CD4-positive, CD25-positive, alpha-beta regulatory T cell (primary cell): ENCODE measurements at places on chromosomes 3 and 15.

- DNase-seq, result no peak
These were observed 219.2 kb upstream of the NAALADL2 start for GRCh38 chr3:174639970-174640369.

DNA sequence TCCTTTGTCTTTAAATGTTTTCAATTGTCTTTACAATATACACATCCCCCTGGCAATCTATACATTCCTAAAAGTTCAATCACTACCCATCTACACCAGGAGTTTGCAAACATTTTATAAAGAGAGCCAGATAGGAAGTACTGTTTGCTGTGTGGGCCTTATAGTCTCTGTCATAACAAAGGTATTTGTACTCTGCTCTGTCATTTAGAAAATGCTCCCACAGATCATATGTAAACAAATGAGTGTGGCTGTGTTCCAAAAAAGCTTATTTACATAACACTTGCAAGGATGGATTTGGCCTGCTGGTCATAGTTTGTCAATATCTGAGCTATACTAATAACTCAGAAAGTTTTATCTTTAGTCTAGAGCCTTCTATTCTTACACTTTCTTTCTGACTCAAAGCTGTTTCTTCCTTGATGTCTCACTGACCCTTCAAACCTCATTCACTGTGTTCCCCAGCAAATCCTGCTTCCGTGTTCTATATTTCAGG is 511.9 kb downstream of the GBE1 start:
- no peak for DNase-seq

DNA sequence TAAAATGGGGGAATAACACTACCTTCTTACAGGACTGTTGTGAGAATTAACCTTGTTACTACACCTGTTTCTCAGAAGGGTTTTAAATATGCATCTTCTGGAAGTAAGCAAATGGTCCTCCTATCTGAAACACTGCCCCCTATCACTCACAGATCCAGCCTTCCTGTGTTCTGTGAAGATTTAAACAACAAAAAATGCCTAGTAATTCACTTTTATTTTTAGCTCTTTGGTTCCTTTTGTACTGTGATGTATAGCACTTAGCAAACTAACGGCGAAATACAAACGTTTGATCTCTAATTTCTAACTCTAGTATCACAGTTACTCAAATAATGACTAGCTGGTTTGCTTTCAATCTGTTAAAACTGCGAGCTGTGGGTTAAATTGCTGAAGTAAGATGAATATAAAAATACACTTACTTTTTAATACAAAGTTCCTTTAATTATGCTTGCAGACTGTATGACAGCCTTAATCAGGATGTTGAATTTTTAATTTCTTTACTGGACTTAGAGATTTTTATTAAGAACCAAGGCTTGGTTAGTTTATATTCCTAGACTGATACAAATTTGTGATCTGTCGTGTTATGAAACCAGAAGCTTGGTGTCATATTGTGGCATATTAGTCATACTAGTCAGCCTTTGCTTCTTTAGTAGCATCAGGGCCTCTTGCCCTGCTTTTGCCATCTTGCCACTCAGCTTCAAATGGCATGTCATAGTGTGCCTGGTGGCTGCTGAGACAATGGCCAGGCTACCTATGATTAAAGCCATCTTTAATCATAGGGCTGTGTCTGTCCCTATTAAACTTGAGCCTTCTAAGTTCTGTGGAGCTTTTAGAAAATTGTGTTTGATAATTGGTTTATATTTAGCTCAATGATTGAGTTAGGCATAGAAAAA is 9.2 kb downstream of the EIF3J start:
- DNase-seq, result peak; percentile 25

DNA sequence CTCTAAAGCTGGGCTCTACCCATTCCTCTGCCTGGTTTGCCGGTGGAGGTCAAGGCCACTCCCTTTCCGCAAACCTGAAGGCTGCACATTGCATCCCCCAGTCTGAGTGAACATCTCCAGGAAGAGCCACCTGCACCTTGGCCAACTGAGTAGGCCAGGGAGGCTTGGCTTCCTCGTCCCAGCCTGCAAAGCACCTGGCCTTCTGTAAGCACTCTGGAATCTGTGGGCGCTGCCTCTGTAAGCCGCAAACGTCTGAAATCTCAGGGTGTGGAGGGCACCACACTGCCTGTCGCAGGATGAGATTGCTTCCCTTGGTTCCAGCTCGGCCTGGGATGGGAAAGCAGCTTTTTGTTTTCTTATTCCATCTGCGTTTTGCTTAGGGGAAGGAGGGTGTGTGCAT is 81.3 kb downstream of the SEC22A start:
- DNase-seq, result no peak

DNA sequence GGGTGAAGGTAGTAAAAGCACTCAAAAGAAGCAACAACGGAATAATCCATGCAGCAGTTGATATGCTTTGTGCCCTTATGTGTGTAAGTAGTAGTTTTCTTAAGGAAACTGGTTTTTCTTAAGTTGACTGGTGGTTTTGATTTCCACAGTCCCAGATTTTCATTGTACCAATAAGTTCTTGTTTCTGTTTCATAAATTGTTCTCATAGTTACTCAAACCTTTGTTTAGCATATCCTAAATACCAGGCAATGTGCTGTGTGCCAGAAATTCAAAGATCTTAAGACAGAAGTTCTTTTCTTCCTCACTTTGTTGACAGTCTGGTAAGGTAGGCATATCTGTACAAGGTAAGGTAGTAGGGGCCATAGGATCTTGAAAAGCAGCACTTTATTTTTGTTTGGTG is 40.0 kb downstream of the DNAJC13 start:
- no peak for DNase-seq

DNA sequence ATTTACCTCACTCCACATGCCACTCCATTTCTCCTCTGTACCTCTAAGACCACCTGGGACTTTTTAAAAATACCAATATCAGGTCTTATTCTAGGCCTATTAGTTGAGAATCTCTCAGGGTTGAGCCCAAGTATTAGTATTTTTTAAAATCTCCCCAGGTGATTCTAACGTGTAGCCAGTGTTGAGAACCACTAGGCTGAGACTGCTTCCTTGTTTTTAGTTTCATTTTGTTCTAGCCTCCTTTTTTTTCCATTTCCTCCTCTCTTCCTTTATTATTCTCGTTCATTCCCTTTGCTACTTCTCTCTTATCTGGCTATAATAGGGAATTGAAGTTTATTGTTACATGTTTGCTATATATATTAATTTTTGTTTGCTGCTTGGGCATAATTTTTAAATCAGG is 217.8 kb upstream of the CD96 start:
- no peak for DNase-seq

DNA sequence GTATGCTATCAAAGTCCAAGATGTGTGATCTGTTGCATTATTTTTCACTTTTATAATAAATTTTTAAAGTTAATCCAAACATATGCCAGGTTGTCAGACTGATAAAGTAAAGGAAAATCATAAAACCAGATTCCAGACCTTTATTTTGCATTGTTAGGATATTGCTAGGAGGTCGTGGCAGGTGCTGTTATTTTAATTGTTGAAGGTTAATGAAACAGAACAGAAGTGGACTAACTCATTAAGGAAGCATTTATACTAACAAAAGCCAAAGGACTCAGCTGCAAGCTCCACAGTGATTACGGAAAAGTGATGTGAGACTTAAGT is 63.1 kb downstream of the DCLK3 start:
- DNase-seq, result no peak

GRCh38 chr3:11400213-11400612 is 128.0 kb downstream of the ATG7 start:
- DNase-seq, result no peak

- DNase-seq, result no peak
These were observed 204.3 kb upstream of the SLC2A2 start for GRCh38 chr3:171230865-171231264.

DNA sequence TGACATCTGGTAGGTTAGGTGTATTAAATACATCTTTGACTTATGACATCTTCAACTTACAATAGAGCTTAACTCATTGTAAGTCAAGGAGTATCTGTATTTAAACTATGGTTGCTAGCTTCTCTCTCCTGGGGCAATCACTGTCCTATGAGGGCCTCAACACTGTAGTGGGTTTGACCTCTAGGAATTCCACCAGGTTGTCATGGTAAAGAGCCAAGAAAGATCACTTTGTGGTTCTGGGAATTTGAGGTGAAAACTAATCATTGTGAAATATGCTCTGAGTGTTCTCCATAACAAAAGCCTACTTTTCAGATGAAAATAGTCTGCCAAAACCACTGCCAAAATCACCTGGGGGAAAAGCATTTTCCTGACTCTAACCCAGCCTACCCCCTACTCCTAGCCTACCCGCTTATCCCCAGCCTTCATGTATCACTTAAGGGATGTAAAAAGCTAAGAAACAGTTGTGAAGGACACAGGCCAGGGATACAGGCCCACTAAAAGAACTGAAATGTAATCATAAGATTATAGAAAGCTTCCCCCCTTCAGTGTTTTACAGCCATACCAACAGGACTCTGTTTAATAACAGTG is 723.8 kb downstream of the MECOM start:
- no peak for DNase-seq

GRCh38 chr3:160981217-160981938 is 123.8 kb downstream of the B3GALNT1 start:
- peak; percentile 12 for DNase-seq

- no peak for DNase-seq
These were observed 1358.5 kb downstream of the ROBO2 start for GRCh38 chr3:78398401-78398800.

DNA sequence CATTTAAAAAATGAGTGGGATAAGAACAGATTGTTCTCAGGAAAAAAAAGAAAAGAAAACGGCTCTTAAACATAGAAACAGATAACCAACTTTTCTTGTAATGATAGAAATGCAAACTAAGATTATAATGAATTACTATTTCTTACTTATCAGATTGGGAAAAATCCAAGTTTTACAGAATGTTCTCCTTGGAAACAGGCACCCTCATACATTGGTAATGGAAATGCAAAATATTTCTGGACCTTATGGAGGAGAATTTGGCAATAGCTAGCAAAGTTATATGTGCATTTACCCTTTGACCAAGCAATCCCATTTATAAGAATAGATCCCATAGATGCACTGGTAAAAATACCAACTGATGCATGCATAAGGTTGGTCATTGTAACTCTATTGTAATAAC is 3.7 kb upstream of the ANKDD1A start:
- DNase-seq, result no peak

DNA sequence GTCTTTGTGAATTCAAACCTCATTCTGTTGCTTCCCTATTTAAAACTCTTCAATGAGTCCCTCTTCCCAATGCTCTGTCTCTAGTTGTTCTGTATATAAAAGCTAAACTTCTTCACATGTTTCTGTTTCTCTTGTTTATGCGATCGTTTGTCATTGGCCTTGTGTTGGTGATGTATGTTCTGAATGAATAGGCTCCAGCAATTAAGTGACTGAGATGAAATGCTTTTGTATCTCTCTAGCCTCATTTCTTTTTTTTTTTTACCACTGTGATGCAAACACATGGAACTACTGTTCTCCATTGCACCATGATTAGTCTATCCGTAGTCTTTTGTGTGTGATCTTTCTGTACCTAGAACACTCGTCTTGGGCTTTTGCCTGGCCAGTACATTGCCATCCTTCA is 380.5 kb upstream of the TPRG1 start:
- DNase-seq, result no peak

- no peak for DNase-seq
These were observed 167.0 kb downstream of the EBLN2 start for GRCh38 chr3:73228437-73228836.

- no peak for DNase-seq
These were observed 40.3 kb upstream of the NDUFB4 start for GRCh38 chr3:120555657-120556509.
